GM20000 (cell line): ENCODE measurements at places on chromosomes 2 and 18.

- DNase-seq, result no peak
These were observed 49.9 kb downstream of the KCNIP3 start for GRCh38 chr2:95346738-95347671.

GRCh38 chr2:96604104-96604503, 34.0 kb downstream of the KANSL3 start:
- no peak for DNase-seq

DNA sequence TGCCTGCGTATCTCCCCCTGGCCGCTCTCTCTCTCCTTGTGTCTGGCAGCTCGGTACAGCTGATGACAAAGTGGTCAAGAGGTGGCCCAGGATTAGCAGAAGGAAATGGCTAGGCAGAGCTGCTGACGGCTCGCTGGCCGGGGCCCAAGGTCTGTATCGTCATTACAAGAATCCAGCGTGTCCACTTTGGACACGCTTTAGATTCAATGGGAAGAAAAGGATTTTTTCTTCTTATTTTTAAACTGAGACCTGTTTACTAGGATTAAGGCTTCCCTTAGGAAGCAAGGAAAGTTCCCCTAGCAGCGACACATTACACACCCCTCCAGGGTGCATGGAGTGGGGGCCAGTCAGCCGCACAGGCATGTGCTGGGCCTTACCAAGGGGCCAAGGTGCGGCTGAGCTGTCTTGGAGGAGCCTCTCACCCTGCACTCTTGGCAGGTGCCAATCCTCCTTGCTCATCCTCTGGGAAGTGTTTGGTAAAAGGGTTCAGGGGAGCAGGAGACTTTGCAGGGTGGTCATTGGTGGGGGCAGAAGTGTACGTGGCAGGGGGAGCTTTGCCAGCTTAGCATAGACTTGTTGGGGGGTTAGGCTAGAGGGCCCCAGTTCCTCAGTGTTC, 76.8 kb downstream of the POLR1A start:
- no peak for DNase-seq

GRCh38 chr2:239154971-239155805, 245.6 kb downstream of the HDAC4 start:
- DNase-seq, result no peak

DNA sequence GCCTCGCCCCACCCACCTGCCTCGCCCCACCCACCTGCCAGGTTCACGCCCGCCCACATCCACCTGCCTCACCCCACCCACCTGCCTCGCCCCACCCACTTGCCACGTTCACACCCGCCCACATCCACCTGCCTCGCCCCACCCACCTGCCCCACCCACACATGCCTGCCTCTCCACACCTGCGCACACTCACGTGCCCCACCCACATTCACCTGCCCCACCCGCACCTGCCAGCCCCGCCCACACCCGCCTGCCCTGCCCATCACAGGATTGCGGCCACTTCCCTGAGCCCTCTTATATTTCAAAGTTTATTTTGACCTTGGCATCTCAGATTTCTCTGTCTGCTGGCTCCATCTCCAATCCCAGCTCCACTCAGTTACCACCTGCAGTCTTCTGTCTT, 217.5 kb upstream of the SOX11 start:
- no peak for DNase-seq

DNA sequence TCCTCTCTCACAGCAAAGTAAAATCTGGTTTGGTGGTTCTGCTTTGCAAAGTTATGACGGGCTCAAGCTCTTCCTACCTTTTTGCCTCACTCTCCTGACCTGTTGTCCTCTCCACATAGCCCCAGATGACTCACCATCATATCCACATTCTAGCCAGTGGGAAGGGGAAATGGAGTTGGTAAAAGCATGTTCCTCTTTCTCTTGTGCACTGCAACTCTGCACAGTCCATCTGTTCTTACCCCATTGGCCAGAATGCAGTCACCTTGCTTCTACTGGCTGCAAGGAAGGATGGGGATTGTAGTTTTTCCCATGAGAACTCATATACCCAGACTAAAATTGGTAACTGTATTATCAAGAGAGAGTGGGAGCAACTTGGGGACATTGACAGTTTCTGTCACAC, 50.4 kb upstream of the SMIM21 start:
- no peak for DNase-seq

GRCh38 chr2:22494156-22494555, 890.8 kb upstream of the KLHL29 start:
- no peak for DNase-seq

DNA sequence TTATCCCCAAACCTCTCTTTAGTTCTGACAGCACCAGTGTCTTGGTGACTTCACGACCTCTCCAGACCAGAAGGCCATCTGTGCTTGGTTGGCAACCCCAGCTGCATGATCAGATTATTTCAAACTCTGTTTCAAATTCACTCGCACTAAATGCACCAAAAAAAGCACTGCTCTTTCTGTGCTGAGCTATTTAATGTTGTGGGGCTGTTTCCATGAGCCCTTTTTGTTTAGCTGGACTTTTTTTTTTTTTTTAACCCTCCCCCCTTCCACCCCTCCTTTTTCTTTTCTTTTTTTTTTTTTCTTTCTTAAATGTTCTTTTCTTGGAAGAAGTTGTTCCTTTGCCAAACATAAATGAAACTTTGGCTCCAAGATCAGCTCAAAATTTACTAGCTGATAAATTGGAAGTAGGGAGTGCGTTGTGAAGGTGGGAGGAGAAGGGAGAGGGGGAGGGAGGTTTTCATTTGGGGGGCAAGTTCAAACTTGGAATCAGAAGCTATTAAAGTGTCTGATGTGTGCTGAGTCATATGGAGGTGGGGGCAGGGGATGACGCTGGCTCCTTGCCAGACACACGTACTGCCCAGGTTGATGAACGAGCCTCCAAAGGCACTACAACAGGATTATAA, 543.0 kb upstream of the TNP1 start:
- no peak for DNase-seq

- no peak for DNase-seq
These were observed 20.1 kb upstream of the TTC39C start for GRCh38 chr18:23994361-23994902.

- no peak for DNase-seq
These were observed 114.0 kb downstream of the NEDD4L start for GRCh38 chr18:58158008-58158407.
